ENCODE measurements at places on chromosomes 6 and 20.

DNA sequence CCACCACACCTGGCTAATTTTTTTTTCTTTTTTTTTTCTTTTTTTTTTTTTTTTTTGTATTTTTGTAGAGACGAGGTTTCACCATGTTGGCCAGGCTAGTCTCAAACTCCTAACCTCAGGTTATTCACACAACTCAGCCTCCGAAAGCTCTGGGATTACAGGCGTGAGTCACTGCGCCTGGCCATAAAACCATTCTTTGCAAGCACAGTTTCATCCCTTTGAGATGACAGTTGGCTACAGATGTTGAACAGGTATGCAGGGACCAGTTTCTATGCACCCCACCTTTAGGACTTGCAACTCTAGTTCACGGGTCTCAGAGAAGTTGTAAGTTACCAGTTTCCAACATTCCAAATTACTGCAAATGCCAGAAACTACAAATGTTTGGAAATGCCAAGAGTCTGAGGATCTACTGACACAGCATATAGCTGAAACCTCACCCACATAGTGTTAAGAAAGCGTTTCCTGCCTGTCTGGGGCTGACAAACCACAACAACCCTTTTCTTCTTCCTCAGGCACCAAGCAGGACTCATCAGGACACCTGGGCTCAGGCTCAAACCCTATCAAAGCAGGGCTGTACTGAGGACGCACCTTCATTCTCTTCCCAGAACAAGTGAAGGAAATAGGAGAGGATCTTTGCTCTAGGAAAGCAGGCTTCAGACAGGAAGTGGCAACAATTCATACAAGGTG is 22.9 kb downstream of the ARHGAP18 start:
- peak; percentile 50 for DNase-seq

- no peak for DNase-seq
These were observed 66.0 kb downstream of the GRM4 start for GRCh38 chr6:34079899-34080298.

DNA sequence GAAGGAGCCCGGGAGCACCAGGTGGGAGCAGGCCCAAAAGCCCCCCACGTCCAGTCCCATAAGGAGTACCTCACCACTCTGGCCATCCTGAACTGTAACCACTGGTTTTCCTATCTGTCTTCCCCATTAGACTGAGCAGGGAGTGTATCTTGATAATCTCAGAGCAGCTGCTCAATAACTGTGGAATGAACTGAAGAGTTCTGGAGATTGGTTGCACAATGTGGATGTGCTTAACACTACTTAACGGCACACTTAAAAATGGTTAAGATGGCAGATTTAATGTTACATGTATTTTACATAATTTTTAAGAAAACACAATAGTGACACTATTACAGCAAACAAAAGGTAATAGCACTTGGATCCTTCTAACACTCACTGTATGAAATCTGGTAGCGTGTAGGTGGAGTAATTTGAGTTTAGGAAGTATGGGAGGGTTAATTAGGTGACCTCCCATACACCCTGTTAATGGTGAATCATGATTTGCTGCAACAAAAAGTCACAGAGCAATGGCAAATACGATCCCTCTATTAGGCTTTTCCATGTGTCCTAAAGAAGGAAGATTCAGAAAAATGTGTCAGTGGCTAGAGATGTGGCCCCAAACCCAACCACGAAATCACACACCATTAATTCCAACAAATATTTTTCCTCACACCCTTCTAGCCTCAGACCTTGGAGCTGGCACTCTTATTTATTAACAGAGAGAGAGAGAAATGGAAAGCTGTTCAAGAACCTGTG is 18.4 kb downstream of the TRAM2 start:
- DNase-seq: no peak

GRCh38 chr6:127791779-127792528 is 108.9 kb downstream of the THEMIS start:
- no peak for DNase-seq

GRCh38 chr20:58870293-58871014 is 17.9 kb downstream of the GNAS start:
- DNase-seq: peak; percentile 56

DNA sequence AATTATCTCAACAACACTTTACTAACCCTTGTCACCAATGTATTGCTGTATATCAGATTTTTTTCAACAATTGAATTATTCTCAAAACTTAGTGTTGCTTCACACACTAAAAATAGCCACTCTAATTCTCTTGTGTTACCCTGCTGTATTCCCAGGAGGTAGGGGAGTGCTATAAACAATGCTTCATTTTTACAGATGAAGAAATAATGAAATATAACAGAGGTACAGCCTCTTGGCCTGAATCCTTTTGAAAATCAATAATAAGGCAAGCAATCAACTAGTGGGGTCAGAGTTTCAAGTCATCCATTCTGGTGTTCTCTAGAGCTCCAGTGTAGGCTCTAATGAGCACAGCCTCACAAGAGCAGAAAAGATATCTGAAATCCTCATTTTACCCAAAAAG is 10.9 kb downstream of the HIVEP2 start:
- no peak for DNase-seq

DNA sequence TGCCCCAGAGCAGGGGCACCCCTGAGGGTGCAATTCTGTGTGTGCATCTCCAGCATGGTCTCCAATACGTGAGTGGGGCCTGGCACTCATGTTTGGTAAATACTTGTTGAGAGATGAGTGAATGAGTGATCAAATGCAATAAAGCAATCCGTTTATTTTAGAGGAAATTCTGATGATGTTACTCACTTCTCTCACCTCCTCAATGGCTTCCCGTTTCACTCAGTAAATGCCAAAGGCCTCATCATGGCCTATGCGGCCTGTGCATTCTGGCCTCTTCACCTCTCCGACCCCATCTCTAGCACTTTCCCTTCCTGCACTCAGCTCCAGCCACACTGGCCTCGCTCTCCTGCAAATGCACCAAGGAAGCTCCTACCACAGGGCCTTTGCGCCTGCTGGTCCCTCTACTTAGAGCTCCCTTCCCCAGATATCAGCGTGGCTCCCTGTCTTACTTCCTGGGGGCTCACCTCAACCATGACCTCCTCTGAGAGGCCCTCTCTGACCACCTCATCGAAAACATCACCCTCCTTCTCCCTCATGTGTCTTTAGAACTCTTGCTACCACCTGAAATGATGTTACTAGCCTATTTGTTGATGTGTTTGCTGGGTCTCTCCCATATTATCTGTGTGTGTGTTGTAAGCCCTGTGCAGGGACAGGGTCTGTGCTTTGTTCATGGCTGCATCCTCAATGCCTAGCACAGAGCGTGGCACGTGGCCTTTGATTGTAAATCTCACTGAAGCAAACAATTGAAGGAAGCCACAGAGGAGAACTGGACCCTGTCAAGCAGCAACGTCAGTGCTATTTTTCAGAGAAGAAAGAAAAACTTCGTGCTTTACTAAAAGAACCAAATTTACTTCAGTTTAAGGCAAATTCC is 42.6 kb downstream of the RAB44 start:
- peak; percentile 18 for DNase-seq

- DNase-seq: peak; percentile 82
These were observed 164.7 kb downstream of the FOXC1 start for GRCh38 chr6:1774226-1774915.

DNA sequence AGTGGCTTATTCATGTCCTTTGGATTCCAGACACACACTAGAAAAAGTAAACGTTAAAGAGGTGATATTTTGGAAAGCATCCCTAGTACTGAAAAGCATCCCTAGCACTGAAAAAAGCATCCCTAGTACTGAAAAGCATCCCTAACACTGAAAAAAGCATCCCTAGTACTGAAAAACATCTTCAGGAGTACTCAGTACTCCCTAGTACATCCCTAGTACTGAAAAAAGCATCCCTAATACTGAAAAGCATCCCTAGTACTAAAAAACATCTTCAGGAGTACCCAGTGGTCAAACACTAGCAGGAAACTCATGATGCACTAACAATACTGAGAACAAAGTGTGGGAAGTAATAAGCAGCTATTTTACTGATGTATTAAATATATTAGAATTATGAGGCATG is 45.6 kb upstream of the SAMHD1 start:
- DNase-seq: no peak

DNA sequence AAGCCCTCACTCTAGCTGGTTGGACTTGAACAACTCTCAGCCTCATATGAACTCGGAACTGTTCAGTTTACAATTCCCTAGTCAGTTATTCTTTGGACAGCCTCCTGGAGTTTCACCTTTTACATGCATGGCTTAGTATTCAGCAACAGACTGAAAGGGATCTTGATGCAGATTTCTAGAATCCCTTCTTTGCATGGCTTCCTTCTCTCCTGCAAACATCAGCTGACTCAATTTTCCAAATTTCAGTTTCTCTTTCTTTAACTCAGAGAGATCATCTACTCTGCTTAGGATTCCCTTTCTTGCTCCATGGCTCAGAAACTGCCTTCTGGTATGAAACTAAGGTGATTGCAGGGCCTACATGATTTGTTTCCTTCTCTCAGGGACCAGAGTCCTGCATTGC is 99.6 kb downstream of the CEP57L1 start:
- no peak for DNase-seq

DNA sequence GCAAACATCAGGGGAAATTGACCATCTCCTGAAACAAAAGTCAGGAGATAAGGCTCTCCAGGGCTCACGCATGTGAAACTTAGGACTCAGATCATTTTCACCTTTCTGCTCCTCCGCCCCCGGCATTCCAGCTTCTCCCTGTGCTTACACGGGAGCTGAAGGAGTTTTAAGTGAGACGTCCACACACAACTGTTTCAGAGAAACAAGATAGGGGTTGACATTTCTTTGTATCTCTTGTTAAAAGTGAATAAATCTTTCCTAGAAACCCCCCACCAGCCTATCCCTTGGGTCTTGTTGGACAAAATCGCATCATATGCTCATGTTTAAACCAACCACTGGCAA is 46.1 kb downstream of the FAM50B start:
- DNase-seq: no peak

DNA sequence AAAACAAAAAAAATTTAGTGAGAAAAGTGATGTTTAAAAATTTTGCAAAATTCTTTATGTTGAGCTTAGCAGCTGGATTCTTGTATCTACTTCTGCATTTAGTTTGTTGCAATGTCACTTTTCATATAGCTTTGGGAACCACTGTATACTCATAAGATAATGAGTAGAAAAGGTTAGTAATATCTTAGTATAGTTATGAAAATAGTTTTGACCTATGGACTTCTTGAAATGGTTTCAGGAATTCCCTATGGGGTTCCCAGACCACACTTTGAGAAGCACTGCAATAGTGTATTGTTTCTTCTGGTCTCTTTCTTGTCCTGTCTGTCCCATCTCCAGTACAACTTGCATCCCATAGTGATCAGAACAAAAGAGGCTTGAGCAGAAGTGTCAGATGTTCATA is 29.4 kb downstream of the PPP1R16B start:
- no peak for DNase-seq

- DNase-seq: no peak
These were observed 45.0 kb downstream of the TFAP2A start for GRCh38 chr6:10369896-10370295.

GRCh38 chr6:136446579-136447187 is 103.5 kb downstream of the MAP7 start:
- DNase-seq: peak; percentile 66

DNA sequence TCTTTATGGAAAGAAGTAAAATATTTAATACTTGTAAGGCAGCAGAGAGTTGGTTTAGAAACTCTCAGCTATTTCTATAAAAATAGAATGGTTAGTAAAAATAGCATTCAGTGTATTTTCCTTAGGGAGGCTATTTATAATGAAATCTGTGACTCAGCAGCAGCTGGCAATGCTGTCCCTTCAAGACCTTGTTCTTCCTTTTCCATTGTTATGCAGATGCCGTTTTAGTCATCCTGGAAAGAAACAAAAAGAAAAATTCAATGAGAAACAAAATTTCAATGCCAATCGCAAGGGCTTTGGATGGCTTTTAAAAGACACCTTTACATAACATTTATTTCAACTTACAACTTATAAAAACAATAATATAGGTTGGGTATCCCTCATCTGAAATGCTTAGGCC is 17.5 kb downstream of the MPC1 start:
- DNase-seq: peak; percentile 49

- DNase-seq: no peak
These were observed 28.1 kb downstream of the RIPOR3 start for GRCh38 chr20:50663095-50663821.

DNA sequence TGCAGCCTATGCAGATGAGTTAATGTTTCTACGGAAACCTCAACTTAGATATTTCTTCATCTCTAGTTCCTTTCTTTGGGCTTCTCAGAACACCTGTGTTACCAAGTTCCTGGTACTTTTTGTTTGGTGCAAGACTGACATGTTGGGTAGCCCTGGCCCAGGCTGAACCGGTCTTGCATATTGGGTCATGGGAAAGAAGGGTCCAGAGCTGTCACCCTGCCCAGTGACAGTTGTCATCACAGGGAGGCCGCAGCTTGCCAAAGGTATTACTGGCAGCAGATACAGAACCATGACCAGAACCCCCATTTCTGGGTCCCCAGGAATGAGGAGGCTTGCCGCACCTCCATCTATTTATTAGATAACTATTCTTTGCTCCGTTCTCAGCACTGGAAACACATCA is 40.2 kb downstream of the PDYN start:
- no peak for DNase-seq

DNA sequence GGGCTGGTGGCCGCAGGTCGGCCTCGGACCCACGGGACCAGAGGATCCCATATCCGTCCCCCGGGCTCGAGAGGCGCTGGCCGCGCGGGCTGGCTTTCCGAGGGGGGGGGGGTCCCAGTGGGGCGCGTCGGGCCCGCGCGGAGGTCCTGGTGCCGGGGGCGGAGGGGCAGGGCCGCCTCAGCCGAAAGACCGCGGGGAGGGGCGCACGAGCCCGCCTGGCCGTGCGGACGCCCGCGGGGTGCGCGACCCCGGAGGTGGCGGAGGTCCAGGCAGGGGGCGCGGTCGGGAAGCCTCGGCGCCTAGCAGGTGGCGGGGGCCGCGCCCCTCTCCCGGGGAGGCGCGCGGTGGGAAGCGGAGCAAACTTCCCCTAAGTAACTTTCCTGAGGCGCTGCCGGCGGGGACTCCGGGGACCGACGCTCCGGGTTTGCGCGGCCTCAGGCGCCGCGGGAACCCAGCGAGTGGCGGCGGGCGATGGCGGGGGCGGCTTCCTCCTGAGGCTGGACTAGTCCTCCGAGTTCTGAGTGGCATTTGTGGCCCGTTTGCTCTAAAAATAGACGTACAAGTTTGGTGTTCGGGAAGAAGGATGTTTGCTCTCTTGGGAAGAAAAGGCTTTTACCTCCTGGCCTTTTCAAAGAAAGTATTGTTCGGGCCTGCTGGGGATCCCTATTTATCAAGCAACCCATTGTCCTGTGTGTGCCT is 26.5 kb upstream of the BTBD3 start:
- peak; percentile 54 for DNase-seq

DNA sequence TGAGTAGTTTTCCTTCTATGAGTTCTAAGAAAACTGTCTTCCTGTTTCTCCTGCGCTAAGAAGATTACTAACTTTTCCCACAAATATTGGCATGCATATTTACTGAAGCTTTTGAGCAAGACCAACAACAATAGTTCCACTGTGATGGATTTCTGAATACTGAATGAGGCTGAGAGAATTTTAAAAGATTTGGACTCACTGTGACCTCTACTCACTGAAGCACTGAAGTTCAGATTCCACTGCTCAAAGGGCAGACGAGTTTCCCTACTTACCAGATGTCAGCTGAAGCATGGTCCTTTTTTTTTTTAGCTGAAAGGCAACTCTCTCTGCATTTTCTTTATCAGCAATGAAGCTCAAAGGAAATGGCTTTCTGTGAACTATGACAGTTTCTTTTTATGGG is 718.5 kb downstream of the RFPL4B start:
- DNase-seq: peak; percentile 46

GRCh38 chr20:8438748-8439147 is 306.7 kb downstream of the PLCB1 start:
- DNase-seq: no peak

- DNase-seq: no peak
These were observed 46.7 kb downstream of the DOP1A start for GRCh38 chr6:83114164-83114563.
